ENCODE measurements at places on chromosomes 4 and X.
A peak's percentile ranks its signal among the peaks of the same experiment; 100 is the strongest.

DNA sequence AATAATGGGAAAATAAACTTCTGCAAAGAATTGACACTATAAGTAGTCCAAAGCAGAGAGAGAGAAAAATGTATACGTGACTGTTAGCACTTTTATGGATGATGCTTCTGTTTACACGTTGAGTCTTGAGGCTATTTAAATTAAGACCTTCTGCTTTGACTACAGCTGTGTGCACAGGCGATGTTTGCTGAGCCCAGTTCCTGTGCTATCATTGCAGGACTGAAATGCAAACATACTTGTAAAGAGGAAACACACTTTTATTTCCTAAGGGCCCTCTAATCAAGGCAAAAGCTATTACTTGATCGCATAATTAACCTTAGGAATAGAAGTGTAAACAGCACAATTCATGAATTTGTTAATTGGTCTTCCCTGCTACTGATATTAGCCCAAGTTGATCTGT lies 226.9 kb downstream of the FBXW7 start:
- DNase-seq: no peak

GRCh38 chr4:65120287-65120686 lies 550.0 kb downstream of the EPHA5 start:
- no peak for DNase-seq

GRCh38 chr4:26325191-26325590 lies 4.4 kb downstream of the RBPJ start:
- DNase-seq: no peak

DNA sequence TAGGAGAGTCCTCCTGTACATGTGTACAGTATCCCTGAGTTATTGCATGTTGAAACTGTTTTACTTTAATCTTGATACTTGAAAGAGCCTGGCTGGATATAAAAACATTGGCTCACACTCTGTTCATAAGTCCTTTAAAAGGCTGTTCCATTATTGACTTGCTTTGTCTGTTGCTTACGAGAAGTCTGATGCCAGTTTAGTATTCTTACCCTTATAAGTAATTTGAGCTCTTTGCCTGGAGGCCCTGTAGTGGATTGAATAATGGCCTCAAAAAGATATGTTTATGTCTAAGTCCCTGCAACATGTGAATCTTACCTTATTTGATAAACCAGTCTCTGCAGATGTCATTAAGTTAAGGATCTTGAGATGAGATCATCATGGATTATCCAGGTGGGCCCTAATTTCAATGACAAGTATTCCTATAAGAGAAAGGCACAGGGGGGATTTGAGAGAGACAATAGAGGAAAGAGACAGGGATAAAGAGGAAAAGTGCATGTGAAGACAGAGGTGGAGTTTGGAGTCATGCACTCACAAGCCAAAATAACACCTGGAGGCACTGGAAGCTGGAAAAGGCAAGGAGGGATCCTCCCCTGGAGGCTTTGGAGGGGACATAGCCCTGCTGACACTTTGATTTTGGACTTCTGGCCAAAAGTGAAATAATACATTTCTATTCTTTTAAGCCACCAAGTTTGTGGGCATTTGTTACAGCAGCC lies 98.1 kb downstream of the IRF2 start:
- no peak for DNase-seq

DNA sequence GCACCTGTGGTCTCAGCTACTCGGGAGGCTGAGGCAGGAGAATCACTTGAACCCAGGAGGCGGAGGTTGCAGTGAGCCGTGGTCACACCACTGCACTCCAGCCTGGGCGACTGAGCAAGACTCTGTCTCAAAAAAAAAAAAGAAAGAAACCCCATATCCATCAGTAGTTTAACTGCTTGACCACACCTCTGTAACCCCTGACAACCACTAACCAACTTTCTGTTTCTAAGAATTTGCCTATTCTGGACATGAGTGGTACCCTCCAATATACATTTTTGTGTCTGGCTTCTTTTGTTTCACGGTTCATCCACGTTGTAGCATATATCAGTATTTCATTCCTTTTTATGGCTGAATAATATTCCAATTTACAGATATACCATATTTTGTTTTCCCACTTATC lies 9.1 kb downstream of the PPAT start:
- no peak for DNase-seq

GRCh38 chr4:115950806-115951205 lies 837.4 kb upstream of the NDST4 start:
- DNase-seq: no peak

DNA sequence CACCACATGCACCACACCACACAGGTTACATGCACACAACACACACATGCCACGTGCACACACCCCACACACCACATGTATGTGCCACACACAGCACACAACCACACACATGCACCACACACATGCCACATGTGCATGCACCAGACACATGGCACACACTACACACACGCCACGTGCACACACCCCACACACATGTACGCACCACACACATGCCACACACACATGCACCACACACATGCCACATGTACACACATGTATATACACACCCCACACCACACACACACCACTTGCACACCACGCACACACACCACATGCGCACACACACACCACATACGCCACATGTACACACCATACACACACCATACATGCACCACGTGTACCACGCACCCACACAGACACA lies 19.6 kb upstream of the MSANTD1 start:
- no peak for DNase-seq

DNA sequence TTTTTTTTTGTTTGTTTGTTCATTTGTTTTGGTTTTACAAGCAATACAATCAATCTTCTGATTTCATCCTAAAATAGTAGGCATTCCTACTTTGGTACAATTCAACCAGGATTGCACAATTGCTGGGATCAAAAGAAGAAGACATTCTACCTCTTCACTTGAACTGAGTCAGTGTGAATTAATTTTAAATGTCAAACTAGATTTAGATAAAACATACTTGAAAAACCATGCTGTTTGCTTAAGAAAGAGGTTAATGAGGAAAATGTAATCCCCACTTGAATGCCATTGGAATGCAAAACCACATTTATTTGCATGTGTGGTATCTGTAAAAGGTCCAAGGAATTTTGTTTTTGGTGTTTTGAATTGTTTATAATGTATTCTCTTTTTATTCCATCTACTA lies 40.5 kb downstream of the HAND2 start:
- DNase-seq: peak; percentile 93

DNA sequence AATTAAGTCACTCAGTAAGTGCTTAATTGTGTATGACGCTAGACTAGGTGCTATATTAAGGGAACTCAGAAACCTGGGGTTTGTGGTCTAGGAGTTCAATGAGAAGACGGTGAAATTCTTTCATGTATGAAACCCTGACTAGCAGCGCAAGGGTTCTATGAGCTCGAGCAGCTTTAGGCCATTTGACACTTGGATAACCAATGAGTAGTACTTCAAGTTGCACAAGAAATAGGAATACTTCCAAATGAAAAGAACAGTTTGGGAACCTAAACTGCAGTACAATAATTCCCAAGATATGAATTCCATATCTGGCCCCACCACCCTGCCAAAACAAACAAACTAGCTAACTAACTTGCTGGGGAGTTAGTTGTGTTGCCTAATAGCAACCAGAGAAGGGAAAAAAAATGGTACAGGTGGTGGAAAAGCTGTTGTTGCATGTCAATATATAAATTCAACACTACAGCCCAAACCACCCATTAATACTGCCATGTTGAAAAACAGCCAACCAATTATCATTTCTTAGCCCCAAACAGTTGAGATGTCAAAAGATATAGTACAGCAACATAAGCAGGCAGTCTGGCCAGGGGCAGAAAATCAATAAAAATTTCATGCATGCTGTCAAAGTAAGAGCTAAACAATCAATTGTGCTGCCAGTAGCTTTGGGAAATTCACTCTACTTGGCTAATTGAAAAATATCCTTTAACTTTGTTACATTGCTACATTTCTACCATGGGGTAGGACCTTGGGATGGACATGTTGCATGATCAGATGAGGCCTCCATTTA lies 54.6 kb upstream of the MCF2 start:
- no peak for DNase-seq

- no peak for DNase-seq
Observed at GRCh38 chrX:71111141-71111843, at the start of gene IL2RG. Gene IL2RG (minus strand): TSS chrX:71111577. CDS start chrX:71111539, 38 bp downstream.

DNA sequence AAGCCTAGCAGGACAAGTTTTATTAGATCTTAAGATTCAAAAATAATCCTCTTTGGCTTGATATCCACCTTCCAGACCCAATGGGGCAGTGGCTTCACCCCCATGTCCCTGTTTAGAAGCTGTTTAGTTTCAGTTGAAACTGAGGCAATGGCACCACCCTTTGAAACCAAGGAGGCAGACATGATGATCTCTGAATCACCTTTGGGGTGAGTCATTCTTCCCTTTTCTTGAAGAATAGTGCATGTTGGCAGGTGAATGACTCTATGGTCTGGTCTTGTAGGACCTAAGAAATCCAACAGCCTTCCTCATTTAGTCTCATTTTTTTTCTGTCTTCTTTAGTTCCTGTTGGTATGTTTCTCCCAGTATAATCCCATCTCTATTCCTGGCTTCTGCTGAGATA lies 29.5 kb upstream of the BMP15 start:
- DNase-seq: no peak

- peak; percentile 34 for DNase-seq
Observed at GRCh38 chr4:82865592-82865991, 25.4 kb downstream of the SEC31A start.
